Activated CD8-positive, alpha-beta T cell treated with anti-CD3 and anti-CD28 coated beads for 36 hours (primary cell): ENCODE measurements at places on chromosomes 5 and 9.

- DNase-seq = no peak
Observed at GRCh38 chr5:76974785-76975184, 21.9 kb downstream of the CRHBP start.

- no peak for DNase-seq
Observed at GRCh38 chr5:149728303-149728702, 1.8 kb upstream of the PPARGC1B start.

DNA sequence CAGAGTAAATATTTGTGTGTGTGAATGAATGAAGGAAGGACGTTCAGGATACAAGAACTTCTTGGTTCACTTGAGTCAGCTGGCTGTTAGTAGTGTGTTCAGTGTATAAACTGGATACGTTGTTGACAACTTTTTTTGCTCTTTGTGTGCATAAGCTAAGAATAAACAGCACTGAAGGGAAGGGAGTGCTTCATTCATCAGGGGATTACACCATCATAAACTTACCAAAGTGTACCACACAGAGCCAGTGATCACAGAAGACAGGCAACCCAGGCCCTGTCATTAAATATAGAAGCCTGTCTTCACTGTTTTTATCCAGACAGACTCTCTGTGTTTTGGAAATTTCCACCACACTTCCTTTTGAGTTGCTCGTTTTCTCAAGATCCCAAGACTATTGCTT, 55.5 kb upstream of the MEF2C start:
- no peak for DNase-seq

DNA sequence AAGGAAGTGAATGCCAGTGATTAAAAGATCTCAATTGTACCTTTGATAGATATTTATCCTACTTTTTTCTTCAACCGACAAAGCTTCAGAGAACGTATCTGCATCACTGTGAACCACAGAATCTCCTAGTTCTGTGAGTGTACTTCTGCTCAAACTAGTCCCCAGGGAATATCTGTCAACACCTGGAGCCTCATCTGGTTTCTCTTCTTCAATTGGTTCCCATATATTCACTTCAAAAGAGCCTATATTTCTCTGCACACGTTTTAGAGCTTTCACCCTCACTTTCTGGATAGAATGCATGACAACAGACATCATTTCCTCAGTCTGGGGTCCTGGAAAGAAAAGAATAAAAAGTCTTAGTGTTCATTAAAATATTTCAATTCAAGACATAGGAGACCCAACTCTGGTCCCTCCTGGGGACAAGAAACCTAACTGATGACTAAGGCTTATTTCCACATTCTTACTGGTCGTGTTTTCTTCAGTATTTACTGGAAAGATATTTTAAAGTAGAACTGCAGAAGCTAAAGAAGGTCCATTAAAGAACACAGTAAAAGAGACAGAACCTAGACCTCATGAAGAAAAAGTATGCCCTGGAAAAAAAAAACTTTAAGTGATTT, 64.3 kb downstream of the CPLANE1 start:
- DNase-seq = no peak

GRCh38 chr9:5793812-5794211, 39.1 kb downstream of the ERMP1 start:
- DNase-seq = no peak

- DNase-seq = no peak
Observed at GRCh38 chr9:89022902-89023301, 31.6 kb downstream of the S1PR3 start.

GRCh38 chr5:168239325-168239724, 52.1 kb upstream of the WWC1 start:
- DNase-seq = no peak

GRCh38 chr9:136178773-136179075, 26.2 kb downstream of the LHX3 start:
- DNase-seq = no peak

DNA sequence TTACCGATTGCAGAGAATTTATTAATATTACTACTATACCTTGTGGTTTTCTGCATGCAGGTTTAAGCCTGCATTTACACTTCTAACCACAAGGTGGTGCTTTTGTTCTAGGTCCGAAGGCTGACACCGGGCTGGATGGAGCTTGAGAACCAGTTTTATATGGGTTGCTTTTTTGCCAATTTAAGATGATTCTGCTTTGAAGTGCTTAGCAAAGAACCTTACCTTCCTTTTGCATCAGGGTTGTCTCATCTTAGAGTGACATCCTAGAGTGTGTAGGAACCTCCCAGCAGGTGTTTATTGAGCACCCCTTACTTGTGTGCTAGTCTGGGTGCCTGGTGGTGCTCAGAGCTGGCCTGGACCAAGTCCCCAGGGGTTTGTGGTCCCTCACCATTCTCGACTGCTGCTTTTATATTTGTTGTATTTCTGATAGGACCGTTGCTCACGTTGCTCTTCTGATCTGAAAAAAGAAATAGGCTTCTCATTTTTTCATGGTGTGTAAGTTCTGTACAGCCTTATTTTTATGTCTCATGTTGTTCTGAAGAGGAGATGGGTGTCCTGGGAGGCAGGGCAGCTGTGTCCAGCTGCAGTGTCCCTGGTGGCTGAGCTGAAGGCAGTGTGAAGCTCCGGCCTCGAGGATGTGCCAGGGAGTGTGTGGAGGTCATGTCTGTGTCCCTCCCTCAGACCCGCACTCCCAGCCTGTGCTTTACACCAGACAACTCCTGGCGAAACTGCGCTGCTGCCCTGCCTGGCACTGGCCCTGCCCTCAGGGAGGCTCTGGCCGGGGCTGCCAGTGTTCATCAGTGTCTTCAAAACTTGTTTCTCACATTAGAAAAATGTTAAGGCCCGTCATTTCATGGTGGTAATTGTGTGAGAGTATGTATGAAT, 54.3 kb downstream of the EHMT1 start:
- DNase-seq = peak; percentile 61

DNA sequence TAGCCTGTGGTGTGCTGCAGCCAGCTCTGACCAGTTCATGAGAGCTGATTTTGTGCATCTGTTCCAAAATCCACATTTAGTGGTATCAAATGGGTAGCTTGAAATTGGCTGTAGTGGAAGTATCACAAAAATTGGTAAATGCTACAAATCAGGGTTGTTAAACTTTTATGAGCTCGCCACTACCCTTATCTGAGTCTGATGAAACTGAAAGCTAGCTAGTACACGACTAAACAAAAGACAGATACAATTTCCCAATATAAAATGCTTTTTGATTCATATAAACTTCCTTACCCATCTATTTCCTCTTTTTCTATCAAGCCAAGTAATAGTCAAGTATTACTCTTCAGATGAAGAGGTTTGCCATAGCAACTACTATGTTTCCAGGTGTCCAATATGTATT, 392.0 kb downstream of the TMEM161B start:
- no peak for DNase-seq

- DNase-seq = no peak
Observed at GRCh38 chr9:123631862-123632261, 275.9 kb downstream of the CRB2 start.

GRCh38 chr9:71984403-71984802, 73.0 kb downstream of the C9orf85 start:
- DNase-seq = no peak

- no peak for DNase-seq
Observed at GRCh38 chr5:43078956-43079355, 38.8 kb upstream of the ANXA2R start.

DNA sequence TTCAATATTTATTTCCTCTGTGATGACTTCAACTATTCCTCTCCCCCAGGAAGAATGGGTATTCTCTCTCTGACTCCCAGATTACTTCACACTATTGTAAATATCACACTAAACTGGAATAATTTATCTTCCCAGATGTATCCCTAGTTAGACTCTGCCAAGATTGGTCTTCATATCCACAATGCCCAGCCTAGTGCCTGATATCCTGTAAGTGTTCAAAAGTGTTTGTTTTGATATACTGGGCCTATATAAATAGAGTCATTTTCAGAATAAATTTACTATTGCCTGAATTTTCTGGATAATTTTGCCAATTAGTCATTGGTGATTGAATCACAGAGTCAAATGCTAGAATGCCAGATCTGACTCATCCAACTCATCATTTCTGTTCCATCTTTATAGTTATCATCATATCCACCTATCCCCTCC, 143.7 kb upstream of the TNC start:
- no peak for DNase-seq
